ENCODE measurements at places on chromosomes 11 and 22.

DNA sequence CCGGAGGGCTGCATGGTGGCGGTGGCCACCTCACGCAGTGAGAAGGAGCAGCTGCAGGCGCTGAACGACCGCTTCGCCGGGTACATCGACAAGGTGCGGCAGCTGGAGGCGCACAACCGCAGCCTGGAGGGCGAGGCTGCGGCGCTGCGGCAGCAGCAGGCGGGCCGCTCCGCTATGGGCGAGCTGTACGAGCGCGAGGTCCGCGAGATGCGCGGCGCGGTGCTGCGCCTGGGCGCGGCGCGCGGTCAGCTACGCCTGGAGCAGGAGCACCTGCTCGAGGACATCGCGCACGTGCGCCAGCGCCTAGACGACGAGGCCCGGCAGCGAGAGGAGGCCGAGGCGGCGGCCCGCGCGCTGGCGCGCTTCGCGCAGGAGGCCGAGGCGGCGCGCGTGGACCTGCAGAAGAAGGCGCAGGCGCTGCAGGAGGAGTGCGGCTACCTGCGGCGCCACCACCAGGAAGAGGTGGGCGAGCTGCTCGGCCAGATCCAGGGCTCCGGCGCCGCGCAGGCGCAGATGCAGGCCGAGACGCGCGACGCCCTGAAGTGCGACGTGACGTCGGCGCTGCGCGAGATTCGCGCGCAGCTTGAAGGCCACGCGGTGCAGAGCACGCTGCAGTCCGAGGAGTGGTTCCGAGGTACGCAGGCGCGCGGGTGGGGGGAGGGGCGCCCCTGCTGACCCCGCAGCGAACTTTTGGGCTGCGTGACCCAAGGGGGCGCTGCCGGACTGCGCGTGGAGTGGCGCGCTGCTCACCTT lies 670 bp downstream of the NEFH start:
- DNase-seq = no peak

DNA sequence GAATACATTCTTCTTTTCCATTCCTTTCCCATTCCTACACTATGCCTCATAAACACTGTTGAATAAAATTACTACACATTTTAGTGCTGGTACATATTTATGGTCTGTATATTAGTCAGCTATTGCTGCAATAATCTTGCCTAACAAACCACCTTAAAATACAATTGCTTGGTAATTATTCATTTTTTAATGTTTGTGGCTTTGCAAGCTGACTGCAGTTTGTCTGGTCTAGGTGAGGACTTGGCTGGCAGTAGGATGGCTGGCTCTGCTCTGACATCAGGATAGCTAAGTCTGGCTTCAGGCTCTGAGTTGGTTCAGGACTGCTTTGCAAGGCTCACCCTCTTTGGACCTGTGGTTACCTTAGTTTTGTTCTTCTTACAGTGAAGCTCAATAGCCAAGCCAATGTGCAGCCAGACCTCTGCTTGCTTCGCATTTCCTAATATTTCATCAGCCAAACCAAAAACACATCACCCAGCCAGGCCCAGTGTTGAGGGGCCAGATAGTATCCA lies 913.4 kb upstream of the RAG2 start:
- DNase-seq = no peak

DNA sequence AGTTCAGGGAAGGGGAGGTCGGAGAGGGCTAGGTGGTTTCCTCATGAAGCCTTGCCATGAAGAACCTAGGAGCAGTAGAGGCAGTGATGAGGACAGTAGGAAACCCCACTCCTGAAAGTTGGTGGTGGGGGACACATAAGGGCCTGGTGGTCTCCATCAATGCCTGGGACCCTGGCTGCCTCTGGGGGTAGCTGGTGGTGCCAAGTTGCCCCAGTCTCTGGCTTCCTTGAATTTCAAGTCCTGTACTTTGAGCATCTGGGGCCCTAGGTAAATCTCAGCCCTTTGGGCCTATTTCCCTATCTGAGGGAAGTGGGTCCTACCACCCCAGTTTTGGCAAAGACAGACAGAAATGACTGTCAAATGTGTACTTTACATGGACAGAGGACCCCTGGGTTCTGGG lies 28.1 kb downstream of the AMPD3 start:
- DNase-seq = no peak

GRCh38 chr11:72584293-72584938 lies 89.8 kb downstream of the PDE2A start:
- DNase-seq = no peak

Measured in kidney epithelial cell (primary cell).